ENCODE measurements at places on chromosomes 2 and 18. TPM values are rescaled to one million over a fixed set of nuclear protein-coding genes. Genes with fewer than 3 reads are reported as not detected.

DNA sequence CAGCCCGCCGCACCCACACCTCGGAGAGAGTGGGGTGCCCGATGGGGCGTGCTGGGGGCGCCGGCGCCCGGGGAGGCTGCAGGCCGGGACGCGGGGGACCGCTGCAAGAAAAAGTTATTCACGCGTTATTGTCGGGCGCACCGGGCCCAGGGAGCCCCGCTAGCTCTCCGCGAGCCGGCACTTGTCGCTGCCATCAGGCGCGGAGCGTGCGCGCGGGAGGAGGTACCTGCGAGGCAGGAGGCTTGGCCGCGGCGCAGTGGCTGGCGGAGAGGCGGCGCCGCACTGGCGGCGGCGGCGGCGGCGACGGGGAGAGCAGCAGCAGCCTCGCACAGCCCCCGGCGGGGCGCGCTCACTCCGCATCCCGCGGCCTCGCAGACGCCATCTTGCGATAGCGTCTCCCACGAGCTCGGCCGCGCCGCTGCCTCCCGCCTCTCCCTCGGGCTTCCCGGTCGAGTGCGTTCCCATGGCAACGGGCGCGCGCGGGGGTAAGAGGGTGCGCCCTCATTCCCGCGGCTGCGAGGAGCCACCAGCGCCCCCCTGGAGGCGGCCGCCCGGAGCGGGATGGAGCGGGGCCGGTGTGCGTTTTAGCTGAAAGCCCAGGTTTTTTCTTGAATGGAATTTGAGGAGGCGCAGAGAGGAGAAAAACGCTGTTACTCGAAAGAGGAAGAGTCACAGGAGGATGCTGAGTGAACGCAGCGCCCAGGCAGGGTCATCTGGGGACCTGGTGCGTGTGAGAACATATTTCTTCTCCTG, at the start of gene CHN1:
TSS of gene CHN1 (minus strand) at position 402 of the 753 bp plus-strand sequence. CDS start 469 bp downstream, outside the sequence.
- peak; percentile 87 for DNase-seq

DNA sequence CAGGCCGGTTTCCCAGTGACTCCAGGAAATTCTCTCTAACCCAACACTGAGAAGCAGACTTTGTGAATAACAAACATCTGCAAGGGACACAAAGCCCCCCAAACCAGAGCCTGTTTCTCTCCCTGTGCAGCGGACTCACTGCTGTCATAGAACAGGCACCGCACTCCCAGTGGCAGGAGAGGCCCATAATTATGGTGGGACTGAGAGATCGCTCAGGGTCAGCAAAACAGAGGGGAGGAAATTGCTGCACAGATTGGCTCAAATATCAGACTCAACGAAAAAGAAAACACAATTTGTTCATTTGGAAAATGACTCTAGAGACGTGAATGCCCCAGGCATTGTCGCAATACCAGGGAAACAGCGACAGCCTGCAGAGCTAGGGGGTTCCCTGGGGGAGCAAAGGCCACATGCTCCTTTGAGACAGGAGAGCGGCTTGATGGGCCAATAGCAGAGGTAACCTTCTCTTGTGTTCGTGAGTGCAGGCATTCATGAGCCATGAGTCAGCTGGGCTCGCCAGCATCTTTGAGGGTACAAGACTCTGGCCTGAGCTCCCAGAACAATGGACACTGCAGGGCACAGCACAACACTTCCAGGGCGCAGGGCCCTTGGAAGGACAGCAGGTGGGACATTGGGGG, 143.3 kb upstream of the KLHL29 start:
- DNase-seq: no peak

GRCh38 chr2:242035858-242036652, 166.5 kb downstream of the RTP5 start:
- DNase-seq: no peak

- DNase-seq: no peak
Measured at GRCh38 chr2:164545484-164545883, 75.8 kb downstream of the GRB14 start.

DNA sequence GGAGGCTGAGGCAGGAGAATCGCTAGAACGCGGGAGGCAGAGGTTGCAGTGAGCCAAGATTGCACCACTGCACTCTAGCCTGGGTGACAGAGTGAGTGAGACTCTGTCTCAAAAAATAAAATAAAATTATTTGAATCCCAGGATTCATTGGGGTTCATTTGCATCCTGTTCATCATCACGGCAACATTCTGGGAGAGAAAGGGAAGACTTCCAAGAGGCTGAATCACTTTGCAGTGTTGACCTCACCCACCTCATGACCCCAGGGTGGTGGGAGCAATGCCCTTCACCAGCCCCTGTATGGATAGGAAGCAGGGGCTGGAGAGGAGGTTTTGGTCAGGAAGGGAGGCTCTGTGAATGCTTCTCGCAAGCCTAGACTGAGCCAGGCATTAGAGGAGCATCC, 195.6 kb downstream of the CTIF start:
- no peak for DNase-seq

GRCh38 chr2:96131813-96132745, 6.2 kb downstream of the ASTL start:
- no peak for DNase-seq

The KIF5C gene
- 0.46 TPM for total RNA-seq

- DNase-seq: no peak
Measured at GRCh38 chr2:190980630-190981209, 33.3 kb downstream of the STAT1 start.

GRCh38 chr2:64029116-64029665, 10.0 kb upstream of the VPS54 start:
- no peak for DNase-seq

DNA sequence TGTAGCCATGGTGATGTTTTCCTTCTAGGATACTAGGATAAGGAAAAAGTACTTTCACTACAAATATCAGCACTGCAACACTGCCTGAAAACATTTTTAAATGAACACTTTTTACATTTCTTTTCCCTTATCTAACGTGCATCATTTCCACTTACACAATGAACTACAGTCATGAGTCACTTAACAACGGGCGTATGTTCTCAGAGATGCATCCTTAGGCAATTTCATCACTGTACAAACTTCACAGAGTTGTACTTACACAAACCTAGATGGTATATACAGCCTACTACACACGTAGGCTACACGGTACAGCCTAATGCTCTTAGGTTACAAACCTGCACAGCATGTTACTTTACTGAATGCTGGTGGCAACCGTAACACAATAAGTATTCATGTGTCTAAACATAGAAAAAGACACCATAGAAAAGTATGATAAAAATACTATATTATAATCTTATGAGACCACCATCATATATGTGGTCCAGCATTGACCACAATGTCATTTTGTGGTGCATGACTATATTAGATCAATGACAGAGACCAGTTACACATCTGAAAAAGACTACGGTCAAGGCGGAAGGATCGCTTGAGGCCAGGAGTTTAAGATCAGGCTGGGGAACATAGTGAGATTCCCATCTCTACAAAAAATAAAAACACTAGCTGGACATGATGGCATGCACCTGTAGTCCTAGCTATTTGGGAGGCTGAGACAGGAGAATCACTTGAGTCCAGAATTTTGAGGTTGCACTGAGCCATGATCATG, 39.8 kb downstream of the WDR33 start:
- no peak for DNase-seq

The MDH1B gene
- total RNA-seq: 0.97 TPM

All from heart right ventricle (tissue), 16 donors.